ENCODE measurements at places on chromosomes 2 and 18.

- no peak for DNase-seq
Observed at GRCh38 chr2:47864566-47864965, 41.7 kb downstream of the FBXO11 start.

- no peak for DNase-seq
Observed at GRCh38 chr2:527581-527980, 149.6 kb downstream of the TMEM18 start.

- no peak for DNase-seq
Observed at GRCh38 chr2:173589604-173590275, 235.1 kb downstream of the CDCA7 start.

DNA sequence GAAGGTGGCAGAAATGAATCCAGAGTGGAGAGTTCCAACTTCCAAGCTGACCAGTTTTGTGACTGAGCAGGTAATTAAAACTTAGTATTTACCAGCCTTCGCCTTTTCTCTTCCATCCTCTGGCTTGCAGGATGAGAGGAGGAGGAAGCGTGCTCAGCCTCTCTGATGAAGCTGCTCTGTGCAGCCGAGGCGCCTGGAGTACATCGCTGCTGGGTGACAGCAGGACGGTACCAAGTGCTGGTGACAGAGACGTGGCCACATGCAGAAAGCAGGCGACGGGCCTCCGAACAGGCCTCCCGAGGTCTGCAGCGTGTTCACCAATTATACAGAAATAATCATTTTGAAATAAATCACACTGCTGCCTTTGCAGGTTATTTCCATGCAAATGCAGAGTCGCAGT, 95.0 kb downstream of the MBP start:
- DNase-seq: no peak

DNA sequence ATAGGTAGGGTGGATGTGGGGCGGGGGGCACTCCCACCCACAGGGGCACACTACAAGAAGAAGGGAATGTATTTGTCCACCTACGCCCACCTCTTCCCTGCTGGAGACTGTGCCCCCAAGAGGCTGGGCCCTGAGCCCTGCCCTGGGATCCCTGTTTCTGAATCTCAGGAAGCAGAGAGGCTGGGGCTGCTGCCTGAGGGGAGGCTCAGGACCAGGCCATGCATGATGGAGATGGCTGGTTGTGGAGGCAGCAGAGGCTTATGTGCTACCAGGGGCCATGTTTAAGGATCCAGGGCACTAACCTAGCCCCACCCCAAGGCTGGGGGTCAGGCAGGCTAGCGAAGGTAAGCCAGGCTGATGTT, 81.1 kb upstream of the OTOF start:
- no peak for DNase-seq

- DNase-seq: no peak
Observed at GRCh38 chr2:152166633-152167032, 8.9 kb downstream of the STAM2 start.

- no peak for DNase-seq
Observed at GRCh38 chr2:85342156-85342555, 12.2 kb downstream of the RETSAT start.

GRCh38 chr18:32732165-32732564, 40.7 kb downstream of the KLHL14 start:
- no peak for DNase-seq

DNA sequence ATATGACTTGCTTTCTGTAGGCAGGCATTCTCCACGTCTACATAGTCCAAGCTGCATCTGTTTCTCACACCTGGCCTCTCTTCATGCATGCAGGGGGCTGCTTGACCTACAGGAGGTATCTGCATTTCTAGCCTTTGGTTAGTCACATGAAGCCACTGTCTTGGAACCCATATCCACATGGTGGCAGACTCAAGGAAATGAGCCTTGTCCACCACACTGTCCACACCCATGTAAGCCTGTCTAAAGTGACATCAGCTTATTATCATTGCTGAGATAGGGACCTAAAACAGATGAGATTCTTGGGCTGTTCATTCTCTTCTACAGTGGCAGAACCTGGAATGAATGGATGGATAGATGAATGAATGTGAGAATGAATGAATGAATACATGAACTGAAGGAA, 160.4 kb downstream of the DOCK10 start:
- no peak for DNase-seq

- no peak for DNase-seq
Observed at GRCh38 chr2:229137639-229138038, 133.4 kb downstream of the PID1 start.

DNA sequence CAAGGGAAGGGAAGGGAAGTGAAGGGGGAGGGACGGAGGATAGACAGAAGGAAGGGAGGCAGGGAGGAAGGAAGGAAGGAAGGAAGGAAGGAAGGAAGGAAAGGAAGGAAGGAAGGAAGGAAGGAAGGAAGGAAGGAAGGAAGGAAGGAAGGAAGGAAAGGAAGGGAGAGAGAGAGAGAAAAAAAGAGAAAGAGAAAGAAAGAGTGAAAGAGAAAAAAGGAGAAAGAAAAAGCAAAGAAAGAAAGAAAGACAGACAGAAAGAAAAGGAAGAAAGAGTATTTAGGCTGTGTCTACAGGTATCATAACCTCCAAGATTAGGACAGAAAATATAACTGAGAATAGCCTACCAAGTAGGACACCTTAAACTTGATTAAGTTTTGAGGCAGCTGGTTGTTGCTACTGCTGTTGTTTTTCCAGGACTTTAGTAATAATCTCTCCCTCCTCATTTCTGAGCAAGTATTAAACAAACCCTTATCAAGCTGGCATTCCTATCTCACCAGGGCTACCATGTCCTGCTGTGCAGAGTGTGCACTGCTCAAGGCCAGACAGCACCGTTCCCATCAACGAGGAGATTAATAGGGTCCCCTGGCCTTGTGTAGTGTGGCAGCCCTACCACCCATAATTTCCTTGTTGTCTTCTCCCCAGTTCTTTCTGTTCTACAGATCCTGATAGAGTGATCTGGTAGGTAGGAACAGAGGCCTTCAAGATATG, 90.5 kb upstream of the FHL2 start:
- no peak for DNase-seq

DNA sequence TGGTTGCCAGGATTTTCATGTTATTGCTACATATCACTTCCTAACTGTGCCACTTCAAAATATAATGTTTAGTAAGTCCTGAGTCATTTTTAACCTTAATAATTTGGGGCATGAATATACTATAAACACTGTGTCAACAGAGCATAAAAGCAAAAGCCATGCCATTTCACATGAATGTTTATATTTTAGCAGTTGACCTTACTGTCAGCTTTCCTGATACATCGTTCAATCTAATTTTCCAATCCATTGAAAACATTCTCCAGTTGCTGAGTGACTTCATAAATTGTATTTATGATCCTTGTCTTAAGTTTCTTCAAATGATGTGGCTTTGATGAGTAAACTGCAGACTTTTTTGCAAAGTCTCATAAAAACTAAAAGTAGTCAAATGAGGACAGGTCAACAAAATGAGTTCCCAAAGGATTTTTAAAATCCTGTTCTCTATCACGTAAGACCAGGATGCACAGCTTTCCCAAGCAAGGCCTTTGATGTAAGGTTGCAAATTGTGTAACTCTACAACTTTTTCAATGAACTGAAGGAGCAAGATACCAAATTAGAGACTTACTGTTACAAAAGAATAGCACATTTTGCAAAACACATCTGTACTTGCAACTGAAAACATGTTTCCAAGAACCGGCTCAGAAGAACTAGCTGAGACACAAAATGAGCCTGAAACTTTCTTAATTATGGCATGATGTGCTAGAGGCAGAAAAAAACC, 117.7 kb downstream of the SATB2 start:
- no peak for DNase-seq

GRCh38 chr2:84880645-84881521, at the start of gene TRABD2A:
Gene TRABD2A (minus strand): TSS chr2:84881084. CDS start chr2:84881039, 45 bp downstream.
- peak; percentile 54 for DNase-seq

GRCh38 chr18:46462523-46462922, 194.5 kb downstream of the LOXHD1 start:
- peak; percentile 90 for DNase-seq

DNA sequence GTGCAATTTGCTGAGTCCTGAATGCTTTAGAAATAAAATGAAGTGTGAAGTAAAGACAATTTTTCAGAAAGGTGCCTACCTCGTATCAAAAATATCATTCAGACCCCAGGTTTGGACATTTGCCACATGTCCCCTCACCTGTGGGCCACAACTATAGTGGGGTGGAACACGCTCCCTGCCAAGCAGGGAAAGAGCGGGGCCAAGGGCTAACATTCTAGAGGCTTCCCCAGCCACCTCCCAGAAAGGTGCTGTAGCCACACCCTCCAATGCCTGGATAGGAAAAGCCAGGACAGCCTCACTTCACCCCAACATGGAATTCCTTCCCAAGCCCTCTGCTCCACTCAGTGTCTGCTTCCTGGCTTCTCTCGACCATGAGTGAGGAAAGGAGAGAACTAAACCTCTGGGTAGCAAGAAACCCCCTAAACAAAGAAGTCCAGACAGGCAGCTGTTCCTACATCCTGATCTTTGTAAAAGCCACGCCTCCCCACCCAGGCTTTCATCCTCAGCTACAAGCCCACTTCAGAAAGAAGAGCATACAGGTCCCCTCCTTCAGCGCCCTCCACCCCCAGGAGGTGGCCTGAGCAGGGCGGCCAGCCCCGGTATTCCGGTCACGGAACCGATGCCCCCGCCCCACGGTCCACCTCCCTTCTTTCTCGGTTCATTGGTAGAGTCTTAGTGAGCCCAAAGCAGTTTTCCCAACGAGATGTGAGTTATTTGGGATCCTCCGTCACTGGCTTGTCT, 2.1 kb downstream of the COL6A3 start:
- no peak for DNase-seq

GRCh38 chr2:240346753-240347372, 88.6 kb upstream of the GPC1 start:
- no peak for DNase-seq

DNA sequence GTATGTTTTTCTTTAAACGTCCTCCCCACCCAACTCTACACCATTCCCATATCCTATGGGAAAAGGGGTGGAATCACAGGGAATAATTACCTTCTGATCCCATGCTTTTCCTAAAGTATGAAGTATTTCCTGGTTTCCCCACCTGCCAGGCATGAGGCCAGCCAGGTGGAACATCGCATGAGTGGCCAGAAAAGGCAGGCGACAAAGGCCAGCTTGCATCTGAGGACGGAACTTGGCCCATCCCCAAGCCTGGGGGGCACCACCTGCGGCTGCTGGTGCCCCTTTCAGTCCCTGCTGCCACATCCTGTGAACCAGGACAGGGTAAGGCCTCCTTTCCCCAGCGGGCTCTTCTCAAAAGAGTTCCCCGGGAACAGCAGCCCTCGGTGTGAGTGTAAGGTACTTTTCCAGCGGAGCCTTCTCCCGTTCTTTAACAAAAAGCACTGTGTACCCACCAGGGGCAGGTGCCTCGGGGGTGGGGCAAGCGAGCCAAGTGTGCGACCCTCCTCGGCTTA, 1.2 kb upstream of the ERFE start:
- DNase-seq: no peak

GRCh38 chr2:143034292-143035074, 94.7 kb upstream of the ARHGAP15 start:
- peak; percentile 57 for DNase-seq

DNA sequence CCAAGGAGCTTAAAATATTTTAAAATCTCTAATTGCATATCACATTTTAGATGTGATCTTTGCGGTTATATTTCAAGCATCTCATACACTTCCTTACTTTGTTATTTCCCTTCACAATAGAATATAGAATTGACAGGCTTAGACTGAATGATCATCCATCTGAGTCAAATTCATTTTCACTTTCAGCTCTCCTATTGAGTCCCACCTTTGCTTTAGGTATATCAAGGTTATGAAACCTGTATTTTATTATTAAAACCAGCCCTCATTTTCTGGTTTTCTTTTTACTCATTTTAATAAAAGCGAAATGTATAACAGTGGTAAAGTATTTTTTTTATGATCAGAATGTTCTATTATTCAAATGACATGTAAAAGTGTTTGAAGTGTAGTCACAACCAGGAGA, 162.9 kb upstream of the KYNU start:
- DNase-seq: no peak

DNA sequence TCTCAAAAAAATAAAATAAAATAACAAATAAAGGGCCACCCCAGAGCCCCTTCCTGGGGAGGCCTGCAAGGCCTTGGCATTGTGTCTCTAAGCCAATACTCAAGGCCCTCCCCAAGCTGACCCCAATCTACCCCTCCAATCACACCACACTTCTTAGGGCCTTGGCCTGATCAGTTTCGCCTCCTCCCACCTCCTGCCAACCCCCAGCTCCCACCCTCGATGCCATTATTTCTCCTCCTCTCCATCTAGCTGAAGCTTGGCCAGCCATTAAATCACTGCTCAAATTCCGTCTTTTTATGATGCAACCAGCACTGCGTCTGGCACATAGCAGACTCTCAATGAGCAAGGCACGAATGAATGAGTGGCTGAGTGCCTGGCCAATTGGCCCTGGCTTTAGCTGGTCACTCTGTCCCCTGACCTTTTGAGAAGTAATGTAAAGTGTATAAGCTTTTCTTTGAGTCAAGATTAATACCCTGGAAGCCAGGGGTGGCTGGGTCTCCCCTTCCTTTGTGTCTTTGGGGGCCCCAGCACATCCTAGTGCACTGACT, 55.9 kb downstream of the SMAD7 start:
- no peak for DNase-seq

GRCh38 chr2:230266638-230267037, 41.1 kb downstream of the SP140 start:
- no peak for DNase-seq

GRCh38 chr2:9206991-9207640, 504 bp downstream of the ASAP2 start:
- DNase-seq: no peak

GRCh38 chr18:28960146-28960545, 783.2 kb upstream of the CDH2 start:
- DNase-seq: no peak

DNA sequence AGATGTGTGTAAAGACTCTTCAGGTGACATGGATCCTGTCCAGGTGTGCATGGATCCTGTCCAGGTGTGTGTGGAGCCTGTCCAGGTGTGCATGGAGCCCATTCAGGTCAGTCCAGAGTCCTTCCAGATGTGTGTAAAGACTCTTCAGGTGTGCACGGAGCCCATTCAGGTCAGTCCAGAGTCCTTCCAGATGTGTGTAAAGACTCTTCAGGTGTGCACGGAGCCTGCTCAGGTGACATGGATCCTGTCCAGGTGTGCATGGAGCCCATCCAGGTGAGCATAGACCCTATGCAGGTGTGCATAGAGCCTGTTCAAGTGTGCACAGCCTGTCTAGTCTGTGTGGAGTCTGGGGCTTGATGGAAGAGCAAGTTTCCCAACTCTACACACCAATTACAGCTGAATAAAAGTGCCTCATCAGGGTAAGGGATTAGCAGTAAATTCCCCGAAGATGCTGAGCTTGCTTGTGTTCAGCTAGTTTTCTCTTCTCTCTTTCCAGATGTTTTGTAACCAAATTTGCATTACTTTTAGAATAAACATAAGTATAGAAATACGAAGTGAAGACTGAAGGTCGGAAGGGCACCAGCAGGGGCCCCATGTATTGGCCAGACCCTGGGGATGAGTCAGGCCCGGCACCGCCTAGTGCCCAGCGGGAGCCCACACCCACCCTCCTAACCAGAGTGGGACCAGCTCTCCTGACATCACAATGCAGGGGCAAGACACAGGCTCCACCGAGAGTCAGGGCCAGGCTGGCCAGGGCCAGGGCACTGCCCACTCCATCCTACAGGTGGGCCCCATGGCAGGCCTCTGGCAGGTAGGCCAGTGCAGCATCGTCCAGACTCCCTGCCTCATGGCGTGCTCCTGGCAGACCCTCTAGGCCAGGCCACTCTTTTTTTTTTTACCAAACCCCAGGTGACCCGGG, 38.6 kb upstream of the GPC1 start:
- peak; percentile 9 for DNase-seq

GRCh38 chr2:39119732-39120520, 925 bp downstream of the SOS1 start:
- DNase-seq: peak; percentile 84

GRCh38 chr2:21254170-21254965, 130.6 kb downstream of the TDRD15 start:
- no peak for DNase-seq

Data from D341Med (cell line).